Natural killer cell (primary cell): ENCODE measurements at places on chromosomes 12 and 14. TPM values are rescaled to one million over a fixed set of nuclear protein-coding genes. Genes with fewer than 3 reads are reported as not detected.

Gene CEBPE
- total RNA-seq: not detected

Gene FMNL3
- 54.2 TPM for total RNA-seq

Gene HOXC12
- total RNA-seq: not detected

Gene CMKLR1
- total RNA-seq: 99.1 TPM

Gene PMCH
- not detected for total RNA-seq

Gene TFCP2
- 26.6 TPM for total RNA-seq

Gene CMA1
- total RNA-seq: not detected

Gene OASL
- 48.0 TPM for total RNA-seq

Gene KRT78
- total RNA-seq: not detected

Gene GNG2
- 582 TPM for total RNA-seq

Gene KRT6C
- not detected for total RNA-seq
